Adrenal gland (tissue), 19 donors: ENCODE measurements at places on chromosomes 13 and 19.

DNA sequence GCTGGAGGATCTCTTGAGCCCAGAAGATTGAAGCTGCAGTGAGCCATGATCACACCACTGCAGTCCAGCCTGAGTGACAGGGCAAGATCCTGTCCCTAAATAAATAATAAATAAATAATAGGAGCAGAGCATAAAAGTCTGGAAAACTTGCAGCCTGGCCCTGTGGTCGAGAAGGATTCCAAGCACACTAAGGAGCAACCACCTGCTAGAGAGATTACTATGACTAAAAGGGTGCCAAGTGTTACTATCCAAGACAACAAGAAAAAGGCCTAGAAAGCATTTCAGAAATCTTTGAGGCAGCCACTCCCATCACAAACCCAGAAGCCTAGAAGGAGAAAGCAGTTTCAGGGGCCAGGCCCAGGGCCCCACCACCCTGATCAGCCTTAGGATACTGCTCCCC is 46.1 kb downstream of the LHFPL6 start:
- DNase-seq = no peak

GRCh38 chr19:10866495-10866894 is 4.9 kb upstream of the CARM1 start:
- no peak for DNase-seq

GRCh38 chr19:2202366-2202765 is 33.8 kb downstream of the PLEKHJ1 start:
- no peak for DNase-seq

DNA sequence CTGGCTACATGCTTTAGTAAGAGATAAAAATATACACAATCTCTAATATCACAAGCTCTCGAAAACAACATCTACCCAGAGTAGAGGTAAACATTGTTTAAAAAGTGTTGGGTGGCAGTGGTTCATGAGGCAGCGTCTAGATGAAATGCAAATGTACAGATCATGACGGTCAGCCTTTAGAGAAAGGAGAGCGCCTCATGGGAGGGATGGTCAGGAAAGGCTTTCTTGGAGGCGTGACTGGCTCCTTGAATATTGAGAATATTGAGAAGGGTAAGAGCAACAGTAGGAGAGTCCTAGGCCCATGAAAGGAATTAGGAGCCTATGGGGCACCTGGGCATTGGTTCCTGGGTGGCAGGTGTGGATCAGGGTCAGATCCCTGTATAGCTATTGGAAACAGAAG is 10.6 kb downstream of the HNRNPUL1 start:
- no peak for DNase-seq

DNA sequence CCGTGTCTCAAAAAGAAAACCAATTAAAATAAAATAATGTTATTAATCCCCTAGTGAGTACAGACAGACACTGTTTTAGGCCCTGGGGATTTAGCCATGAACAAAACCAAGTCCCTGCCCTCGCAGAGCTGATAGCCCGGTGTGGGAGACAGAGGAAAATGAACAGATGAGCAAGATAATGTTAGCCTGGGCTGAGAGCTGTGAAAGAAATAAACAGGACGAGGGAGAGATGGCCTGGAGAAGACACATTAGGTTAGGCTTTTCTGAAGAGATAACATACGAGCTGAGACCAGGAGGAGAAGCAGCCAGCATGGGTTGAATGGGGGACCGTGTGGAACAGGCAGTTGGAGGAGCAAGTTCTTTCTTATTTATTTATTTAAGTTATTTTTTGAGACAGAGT is 9.0 kb downstream of the RELB start:
- DNase-seq = no peak

- no peak for DNase-seq
Measured at GRCh38 chr19:1257475-1258162, 9.2 kb downstream of the MIDN start.

- DNase-seq = no peak
Measured at GRCh38 chr13:113969311-113969972, 4.4 kb downstream of the C13orf46 start.
